ENCODE measurements at places on chromosomes 1 and 21.

DNA sequence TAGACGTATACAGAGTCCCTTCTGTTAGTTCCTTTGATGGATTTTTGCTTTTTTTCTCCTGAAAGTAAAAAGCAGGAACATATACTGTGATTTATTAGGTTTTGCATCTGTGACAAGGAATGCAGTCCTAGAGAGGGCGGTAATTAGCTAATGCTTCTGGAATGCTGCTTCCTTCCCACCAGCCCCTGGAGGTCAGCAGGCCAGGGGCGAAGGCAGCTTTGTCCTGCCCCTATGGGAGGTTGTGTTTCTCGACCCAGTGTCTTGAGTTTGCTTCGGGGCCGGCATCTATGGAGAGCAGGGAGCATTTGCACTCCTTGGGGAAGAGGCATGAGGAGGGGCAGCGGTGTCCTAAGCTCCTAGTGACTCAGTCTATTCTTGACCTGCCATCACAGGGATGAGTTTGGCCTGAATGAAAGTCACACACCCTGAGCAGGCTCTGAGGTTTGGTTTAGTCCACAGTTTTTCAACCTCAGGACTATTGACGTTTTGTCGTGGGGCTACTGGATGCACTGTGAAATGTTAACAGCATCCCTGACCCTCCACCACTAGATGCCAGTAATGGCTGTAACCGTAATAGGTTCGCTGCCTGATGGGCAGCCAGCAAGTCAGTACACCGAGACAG is 85.0 kb upstream of the KCNJ15 start:
- DNase-seq: no peak

DNA sequence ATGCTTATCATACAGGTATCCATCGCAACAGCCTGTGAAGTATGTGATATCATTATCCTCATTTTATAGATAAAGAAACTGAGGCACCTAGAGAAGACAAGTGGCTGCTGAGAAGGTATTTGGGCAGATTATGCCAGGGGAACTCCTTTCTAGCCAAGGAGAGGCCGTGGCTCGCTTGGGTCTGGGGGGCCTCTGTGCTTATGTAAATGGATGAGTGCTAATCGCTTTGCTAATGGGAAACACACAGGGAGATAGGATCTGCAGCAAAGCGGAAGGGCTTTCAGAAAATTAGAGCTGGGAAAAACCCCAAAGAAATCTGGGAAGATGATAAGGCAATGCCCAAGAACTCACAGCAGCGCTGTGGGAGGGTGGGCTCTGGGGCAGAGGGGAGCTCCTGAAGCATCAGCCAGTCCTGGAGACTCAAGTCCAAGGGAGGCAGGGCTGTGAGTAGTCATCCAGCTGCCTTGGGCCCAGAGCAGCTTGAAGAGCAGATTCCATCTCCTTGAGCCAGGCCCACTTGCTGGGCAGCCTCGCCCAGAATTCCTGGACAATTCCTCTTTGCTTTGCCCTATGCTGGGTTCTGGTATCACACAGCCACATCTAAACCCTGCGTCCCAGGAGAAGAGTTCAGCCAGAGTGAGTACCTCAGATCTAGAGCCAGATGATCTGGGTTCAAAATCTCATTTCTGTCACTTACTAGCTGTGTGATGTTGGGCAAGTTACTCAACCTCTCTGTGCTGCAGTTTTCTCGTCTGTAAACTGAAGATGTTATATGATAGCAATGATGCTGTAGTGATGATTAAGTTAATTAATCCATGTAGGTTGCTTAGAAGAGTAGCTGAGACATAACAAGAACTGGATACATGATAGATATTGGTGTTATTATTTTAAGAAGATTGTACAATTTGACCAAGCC is 36.7 kb downstream of the FOXD2 start:
- DNase-seq: no peak

DNA sequence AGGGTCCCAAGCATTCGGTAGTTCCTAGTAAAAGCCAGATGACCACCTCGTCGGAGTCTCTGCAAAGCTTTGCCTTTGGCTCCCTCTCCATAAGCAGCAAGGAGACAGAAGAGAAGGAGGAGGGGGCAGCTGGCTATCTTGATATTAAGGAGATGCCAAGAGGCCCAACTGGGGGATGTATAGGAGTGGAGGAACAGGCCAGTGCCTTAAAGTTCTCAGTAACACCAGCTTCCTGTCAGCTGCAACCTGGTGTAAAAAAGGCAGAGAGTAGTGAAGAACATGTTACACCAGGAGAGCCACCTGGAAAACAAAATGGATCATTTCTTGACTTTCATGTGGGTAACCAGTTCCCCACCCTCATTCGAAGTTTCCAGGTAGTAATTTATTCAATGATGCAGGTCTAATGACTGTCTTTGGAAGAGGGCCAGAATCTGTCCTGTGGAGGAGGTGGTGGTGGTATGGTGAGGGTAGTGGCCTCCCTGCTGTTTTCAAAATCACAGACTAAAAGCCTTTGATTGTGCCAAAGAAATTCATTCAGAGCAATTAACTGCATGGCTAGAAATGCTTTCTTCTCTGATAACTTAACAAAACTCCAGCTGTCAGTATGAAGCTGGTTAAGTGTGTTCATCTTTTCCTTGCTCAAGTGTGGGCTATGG is 27.3 kb downstream of the TMEM200B start:
- no peak for DNase-seq

- DNase-seq: no peak
Observed at GRCh38 chr1:214360525-214361164, 79.7 kb downstream of the SMYD2 start.

DNA sequence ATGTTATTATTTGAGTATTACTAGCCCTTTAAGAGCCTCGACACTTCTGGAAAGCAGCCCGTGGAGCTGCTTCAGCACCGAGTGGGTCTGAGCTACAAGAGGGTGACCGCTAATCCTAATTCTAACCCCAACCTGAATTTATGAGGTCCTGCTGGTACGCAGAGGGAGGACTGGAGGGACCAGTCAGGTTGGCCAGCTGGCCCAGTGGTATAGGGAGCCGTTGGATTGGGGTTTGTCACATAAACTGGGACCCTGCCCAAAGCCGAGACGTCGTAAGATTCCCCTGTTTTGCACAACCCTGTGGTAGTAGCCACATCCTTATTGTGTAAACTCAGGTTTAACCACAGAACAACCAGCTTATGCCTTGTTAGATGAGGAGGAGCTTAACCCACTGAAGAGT is 60.8 kb upstream of the F3 start:
- DNase-seq: no peak

GRCh38 chr1:53379662-53380002 is 51.8 kb upstream of the LRP8 start:
- peak; percentile 33 for DNase-seq

DNA sequence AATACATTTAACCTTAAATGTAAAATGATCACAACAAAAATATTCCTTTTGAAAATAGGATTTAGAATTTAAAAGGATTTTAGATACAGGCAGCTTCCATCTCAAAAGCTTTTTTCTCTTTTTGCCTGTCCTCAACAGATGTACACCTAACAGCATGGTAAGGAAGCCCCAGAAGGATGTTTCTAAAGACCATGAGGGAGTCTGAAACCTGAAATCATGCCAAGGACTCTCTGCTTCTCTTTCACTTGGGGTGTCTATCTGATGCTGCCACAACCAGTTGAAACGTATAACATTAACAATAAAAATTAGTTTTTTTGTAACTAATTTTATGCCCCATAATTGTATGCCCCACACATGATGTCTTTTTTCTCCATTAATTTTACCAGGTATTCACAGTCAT is 5.4 kb upstream of the ZNF281 start:
- no peak for DNase-seq

GRCh38 chr1:81617308-81617967 is 183.3 kb upstream of the ADGRL2 start:
- no peak for DNase-seq

DNA sequence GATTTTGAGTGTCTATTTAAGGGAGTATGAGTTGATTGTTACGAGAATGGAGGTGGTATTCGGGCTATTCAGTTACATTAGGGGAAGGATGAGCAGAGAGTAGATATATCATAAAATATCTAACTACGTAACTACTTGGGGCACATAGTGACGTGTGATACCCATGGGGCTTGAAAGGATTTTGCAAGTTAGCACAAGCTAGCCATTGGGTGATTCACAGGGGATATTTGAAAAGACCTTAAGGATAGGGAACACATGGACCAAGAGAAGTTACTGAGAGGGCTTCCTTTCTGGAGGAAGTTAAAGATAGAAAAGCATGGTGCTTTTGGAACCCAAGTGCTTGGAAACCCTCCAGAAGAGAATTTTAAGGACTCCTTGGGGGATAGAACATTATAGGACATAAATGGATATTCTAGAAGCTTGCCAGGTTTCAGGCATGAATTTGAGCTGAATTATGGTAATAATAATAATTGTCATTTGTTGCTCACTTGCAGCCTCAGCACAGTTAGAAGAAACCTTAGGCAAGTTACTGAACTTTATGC is 5.4 kb downstream of the DISP1 start:
- no peak for DNase-seq

Measured in activated effector memory CD4-positive, alpha-beta T cell treated with anti-CD3 and anti-CD28 coated beads, Interleukin-2, amount 50 U/mL, for 16 hours (primary cell).